Effector CD4-positive, alpha-beta T cell (primary cell): ENCODE measurements at places on chromosomes 7 and 10.

DNA sequence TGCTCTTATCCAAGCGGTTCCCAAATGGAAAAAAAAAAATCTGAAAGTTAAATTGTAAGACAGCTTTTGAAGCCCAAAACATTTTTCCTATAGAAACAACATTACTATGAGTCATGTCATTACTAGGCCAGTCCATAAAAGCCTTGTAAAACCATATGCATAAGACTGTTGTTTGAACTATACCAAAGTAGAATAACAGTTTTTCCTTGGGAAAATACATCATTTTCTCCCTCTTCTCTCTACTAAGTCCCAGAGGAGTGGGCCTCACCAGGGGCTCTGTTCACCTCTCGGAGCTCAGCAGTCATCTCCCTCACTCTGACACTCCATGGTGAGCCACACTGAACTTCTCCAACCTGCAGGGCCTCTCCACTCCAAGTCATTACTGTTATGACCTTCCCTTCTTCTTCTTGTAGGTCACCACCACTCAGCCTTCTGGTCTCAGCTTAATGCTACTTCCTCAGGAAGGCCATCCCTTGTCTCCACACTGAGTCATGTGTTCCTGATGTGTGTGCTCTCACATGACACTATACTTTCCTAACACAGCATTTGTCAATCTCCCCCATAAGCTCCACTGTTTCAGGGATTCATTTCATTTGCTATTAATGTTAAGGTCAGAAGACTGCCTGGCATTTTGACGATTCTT lies 32.5 kb downstream of the ZNF438 start:
- no peak for DNase-seq

GRCh38 chr7:124655990-124656389 lies 109.6 kb downstream of the GPR37 start:
- no peak for DNase-seq

DNA sequence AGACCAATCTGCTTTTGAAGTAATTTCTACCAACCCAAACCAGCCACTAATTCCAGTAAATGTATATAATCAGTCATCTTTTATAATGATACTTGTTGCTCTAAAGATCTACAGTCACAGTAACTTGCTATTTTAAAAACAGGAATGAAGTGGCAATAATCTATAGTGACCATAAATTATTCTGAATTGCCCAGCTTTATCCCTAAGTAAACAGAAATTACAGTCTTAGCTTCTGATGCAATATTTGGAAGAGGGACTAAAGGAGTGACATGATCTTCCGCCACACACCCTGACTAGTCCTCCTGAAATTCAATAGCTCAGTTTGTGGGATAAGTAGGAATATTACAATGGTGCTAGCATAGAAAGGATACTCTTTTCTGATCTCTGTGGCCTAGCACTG lies 96.1 kb downstream of the ATE1 start:
- DNase-seq: no peak

- DNase-seq: no peak
These were observed 700.3 kb downstream of the TNS3 start for GRCh38 chr7:46881507-46882127.

DNA sequence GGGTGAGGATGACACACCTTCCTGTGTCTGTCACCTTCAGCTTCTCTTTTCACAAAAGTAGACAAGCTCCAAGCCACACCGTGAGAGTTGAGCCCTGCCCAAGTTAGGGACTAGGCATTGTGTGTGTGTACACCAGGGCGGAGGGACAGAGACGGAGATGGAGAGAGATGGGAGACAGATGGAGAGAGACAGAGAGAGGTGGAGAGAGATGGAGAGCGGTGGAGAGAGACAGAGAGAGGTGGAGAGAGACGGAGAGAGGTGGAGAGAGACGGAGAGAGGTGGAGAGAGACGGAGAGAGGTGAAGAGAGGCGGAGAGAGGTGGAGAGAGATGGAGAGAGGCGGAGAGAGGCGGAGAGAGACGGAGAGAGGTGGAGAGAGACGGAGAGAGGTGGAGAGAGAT lies 207.0 kb downstream of the DNAJB6 start:
- DNase-seq: no peak

GRCh38 chr10:118585234-118585633 lies 10.2 kb downstream of the PRLHR start:
- DNase-seq: no peak

DNA sequence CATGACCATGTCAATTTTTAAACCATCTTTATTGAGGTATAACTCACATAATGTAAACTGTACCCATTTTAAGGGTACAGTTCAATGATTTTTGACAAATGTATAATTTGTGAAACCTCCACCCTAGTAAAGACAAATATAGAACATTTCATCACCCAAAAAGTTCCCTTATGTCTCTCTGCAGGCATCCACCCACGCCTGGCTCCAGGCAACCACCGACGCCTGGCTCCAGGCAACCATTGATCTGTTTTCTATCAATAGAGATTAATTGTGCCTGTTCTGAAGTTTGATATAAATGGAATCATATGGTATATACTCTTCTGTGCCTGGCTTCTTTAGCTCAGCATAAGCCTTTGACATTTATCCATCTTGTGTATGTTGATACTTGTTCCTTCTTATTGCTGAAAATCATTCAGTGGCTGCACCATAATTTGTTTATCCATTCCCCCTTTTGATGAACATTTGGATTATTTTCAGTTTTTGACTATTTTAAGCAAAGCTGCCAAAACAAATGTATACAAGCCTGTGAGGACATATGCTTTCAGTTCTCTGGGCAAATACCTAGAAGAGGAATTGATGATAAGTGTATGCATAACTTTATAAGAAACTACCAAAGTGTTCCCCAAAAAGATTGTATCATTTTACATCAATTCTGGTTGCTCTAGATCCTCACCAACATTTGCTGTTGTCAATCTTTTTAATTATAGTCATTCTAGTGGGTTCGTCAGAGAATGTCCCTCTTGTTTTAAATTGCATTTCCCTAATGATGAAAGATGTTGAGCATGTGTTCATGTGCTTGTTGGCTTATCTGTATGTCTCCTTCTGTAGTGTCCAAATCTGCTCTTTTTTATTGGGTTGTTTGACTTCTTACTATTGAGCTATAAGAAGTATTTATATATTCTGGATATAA lies 55.7 kb upstream of the HECTD2 start:
- no peak for DNase-seq

DNA sequence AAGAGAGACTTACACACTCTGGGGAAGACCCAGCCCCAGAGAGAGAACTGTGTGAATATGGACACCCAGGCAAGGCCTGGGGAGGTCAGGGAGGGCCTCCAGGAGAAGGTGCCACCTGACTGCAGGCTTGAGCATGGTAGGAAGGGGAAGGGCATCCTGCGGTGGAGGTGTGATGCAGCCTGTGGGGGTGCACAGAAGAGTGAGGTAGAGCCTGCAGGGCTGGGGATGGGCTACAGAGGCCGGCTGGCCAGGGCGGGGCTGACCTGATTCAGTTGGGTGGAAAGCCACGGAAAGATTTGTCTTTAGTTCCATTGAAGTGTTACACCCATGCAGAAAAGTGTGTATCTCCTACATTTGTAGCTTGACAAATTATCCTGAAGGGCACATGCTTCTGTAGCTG lies 47.6 kb downstream of the ZMIZ1 start:
- no peak for DNase-seq
